Umbilical cord (tissue), 2 donors: ENCODE measurements at places on chromosomes 11 and 22.

- DNase-seq, result no peak
Measured at GRCh38 chr11:45743556-45744468, 61.1 kb upstream of the SLC35C1 start.

DNA sequence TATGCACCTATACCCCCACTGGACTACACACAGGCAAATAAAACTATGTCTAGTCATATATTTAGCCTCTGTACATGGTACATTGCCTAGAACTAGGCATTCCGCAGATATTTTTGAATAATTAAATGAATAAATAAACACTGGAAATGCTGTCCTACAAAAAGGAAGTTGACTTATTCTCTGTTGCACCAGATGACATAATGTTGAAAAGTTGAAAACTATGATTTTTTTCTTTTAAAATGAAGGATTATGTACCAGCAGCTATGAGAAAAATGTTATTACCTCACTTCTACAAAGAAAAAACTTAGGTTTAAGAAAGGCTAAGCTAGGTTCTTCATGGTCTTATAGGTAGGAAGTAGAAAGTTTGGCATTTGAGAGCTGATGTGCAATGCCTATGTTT lies 856.6 kb downstream of the METTL15 start:
- no peak for DNase-seq

DNA sequence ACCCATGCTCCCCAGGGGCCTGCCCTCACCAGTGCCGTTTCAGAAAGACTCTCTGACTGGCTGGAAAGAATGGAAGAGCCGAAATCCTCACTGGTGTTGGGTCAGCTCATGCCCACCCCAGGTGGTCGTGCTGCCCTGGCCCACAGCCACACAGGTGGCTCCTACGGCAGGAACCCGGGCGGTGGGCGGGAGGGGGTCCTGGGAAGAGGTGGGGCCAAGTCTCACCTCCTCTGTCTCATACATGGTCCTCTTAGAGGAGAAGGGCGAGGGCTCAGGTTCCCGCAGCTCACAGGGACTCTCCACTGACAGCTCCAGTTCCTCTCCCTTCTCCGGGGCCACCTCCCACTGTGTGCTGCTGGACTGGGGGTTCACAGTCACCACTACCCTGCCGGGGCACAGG lies 8.2 kb downstream of the ATG2A start:
- DNase-seq, result no peak

DNA sequence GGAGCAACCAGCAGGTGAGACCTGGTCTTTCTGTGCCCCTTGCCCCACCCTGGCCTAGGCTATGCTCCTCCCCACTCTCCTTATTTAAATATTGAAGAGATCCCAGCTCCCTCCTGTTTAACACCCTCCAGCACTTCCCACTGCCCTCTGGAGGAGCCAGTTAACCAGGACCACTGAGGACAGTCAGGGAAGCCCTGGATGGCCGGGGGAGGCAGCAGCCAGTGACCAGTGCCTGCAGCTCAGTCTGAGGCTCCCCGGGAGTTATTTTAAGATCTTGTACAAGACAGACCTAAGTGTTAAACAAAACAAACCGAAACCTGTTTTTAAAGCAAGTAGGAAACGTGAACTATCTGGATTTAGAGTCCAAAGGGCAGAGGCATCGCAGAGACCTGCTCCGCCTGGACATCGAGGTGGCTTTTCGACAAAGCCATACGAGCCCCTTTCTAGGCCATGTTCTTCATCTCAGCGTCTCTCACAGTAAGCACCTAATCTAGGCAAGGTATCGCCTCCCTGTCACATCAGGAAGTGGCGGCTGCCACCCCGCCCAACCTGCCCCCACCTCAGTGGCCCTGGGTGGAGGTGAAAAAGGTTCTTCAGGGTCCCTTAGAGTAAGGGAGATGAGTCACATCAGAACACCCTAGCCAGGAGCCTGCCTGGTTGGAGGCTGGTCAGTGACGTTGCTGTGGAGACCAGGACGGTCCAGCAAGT lies 35.2 kb downstream of the TRMU start:
- no peak for DNase-seq

- DNase-seq, result no peak
Measured at GRCh38 chr11:68439355-68440065, 21.0 kb upstream of the PPP6R3 start.

DNA sequence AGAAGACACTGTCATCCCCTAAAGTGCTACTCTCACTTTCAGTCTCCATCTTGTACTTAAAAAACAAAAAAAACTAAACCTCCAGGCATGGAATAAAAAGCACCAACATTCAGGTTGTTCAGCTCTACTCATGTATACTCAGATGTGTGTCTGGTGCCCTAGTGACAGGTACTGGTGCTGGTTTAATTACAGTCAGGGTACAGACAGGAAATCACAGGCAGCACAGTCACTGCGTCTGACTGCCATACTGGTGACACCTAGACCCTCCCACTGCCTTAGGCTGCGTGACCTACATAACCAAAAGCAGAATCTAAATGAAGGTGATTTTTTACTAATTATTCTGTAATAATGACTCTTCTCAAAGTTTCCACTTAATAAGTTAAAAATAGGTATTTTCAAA lies at the start of gene ARHGAP32:
Gene ARHGAP32, minus strand, starts transcription at position 176 of the 400 bp plus-strand sequence. Its CDS starts 127 bp downstream, at position 49.
- peak; percentile 25 for DNase-seq

- DNase-seq, result no peak
Measured at GRCh38 chr11:123116486-123116885, 54.5 kb upstream of the HSPA8 start.

DNA sequence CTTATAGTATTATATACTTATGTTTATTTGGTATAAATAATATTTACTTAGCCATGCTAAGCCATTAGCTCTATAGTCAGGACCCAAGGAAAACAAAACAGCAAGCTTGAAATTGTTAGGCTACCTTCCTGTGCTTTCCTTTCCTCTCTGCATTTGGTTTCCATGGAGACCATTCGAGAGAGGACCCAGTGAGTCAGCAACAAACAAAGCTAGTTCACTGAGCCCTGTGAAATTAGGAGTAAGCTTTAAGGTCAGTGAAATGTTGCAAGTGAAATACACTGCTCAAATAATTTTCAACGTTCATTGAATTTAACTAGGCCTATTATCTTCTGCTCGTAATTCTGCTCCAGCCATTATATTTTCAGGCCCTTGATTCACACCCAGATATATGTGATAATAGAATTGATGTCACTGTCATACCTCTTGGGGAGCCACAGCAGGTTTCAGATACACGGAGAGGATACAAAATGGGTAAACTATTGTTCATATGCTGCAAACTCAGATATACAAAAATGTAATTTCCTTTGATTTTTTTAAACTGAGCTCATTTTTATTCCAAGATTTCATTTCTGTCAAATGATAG lies 9.1 kb upstream of the OR10D3 start:
- DNase-seq, result peak; percentile 88

GRCh38 chr22:23158516-23159290 lies 13.4 kb downstream of the RAB36 start:
- no peak for DNase-seq

DNA sequence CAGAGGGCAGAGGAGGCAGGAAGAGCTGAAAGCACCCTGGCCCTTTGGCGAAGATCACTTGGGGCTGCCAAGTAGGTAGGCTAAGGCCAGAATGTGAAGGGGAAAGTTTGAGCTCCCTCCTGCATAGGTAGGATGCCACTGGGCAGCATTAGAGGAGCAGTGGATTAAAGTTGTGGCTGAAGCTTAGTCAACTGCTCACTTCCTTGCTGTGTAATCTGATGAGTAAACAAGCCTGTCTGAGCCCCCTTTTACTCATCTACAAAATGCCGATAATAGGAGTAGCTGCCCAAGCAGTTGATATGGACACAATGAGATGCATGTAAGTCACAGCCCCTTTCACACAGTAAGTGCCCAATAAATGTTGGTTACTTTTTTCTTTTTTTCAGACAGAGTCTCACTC lies 216.4 kb downstream of the MN1 start:
- no peak for DNase-seq

- DNase-seq, result no peak
Measured at GRCh38 chr11:60208146-60208895, 25.4 kb upstream of the MS4A6A start.

GRCh38 chr22:49633010-49633324 lies 194.7 kb downstream of the BRD1 start:
- peak; percentile 11 for DNase-seq

DNA sequence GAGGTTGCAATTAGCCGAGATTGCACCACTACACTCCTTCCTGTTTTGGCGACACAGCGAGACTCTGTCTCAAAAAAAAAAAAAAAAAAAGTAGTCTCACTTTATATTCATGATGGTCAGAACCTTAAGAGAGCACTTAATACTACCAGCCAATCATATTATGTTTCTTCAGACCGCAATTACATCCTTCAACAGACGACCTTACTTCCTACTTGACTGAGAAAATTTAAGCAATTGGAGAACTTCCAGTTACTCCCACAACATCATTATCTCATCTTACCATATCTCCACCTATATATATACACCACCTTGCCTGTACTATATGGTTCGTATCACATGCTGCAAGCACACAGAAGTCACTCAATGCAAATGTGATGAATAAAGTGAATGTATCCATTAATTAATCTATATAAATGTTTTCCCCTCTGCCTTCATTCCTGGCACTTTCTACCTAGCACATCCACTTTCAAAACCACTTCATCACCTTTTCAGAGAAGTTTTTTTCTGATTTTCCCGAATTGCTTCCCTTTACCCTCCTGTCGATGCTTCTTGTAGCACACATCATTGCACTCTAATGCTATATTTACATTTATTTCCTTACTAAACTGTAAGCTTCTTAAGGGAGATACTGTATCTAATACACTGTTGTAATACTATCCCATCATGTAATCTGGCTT lies 13.8 kb downstream of the ATP5MG start:
- no peak for DNase-seq

DNA sequence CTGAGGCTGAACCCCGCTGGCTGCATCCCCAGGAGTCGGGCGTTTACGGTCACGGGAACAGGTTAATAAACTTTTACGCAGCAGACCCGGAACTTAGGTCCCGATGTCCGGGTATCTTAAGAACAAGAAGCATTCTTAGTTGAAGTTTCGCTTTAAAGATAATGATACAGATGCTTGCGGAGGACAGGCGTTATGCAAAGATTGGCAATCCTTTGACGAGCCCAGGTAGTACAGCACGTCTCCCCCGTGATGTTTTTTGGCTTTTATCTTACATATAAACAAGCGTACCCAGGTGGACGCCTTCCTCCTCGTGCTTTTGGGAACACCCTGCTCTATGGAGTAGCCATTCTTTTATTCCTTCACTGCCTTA lies 871 bp upstream of the TOLLIP start:
- DNase-seq, result no peak

DNA sequence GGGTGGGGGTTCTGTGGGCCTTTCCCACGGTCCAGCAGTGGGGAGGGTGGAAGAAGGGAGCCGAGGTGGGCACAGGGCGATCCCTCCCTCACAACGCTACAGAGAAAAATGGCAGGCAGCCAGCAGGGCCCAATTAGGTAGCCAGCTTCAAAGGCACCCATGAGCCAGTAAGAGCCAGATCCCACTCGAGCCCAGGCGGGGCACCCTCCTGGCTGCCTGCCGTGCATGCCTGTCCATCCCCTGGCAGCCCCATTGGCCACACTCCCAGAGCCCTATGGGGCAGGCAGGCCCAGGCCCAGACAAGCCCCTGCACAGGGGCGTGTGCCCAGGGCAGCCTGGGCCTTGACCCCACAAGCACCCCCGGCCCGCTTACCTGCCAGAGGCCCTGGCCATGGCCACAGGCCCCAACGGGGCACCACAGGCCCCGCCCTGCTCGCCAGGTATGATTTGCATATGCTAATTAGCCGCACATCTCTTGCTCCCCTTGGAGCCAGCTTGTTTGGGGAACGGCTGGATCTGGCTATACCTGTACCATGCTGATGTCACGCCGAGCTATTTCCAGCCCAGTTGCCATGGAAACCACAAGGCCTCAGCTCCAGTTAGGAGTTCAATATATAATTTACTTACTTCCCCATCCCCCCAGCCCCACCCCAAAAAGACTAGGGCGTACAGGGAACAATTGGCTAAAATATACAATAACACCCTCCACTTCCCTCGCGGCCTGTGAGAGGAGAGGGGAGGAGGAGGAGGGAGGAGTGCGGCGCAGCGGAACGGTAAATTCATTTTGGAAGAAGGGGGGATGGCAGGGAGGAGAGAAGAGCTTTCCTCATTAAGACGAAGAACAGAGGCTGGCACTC lies 47.5 kb upstream of the TCF20 start:
- peak; percentile 42 for DNase-seq

- no peak for DNase-seq
Measured at GRCh38 chr22:22770280-22770871, 117.2 kb upstream of the IGLL5 start.

DNA sequence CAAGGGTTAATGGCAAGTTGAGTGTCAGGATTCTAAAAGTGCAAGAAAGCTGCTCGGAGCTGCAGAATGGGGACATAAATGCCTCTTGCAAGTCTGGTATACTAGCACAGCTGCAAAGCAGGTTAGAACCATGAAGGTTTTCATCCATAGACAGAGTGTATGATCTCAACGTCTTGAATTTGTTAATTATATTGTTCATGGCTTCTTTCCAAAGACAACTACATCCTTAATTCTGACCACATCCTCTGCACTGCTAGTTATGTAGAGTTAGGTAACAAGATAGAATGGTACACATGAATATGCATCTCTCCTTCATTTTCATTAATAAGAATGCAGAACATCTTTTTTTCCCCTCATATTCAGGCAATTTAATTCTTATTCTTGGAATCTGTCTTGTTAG lies 34.2 kb downstream of the EXPH5 start:
- DNase-seq, result no peak

DNA sequence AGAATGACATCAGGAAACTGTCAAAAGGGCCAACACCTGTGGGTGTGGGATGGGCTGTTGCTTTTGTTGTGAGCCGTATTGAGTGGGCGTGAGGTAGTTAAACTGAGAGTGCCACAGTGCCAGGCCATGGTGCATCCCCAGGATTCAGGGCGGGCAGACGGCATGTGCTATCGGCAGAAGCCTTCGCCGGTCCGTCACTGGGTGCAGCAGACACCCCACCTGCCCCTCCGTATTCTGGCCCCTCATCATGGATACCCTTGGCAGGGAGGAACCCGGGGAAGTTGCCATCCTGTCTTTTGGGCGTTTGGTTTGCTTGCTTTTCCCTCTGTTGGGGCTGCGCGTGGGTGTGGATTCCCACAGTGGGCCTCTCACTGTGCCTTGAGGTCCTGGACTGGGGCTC lies 27.5 kb downstream of the ST14 start:
- no peak for DNase-seq

- DNase-seq, result no peak
Measured at GRCh38 chr22:49303781-49304461, 523.8 kb downstream of the BRD1 start.

GRCh38 chr11:109422870-109423465 lies 978 bp downstream of the C11orf87 start:
- peak; percentile 42 for DNase-seq

- no peak for DNase-seq
Measured at GRCh38 chr22:35523167-35523947, 17.3 kb upstream of the RASD2 start.

- DNase-seq, result no peak
Measured at GRCh38 chr22:48975886-48976285, 851.8 kb downstream of the BRD1 start.
